T-helper 2 cell (primary cell): ENCODE measurements at places on chromosomes 2 and 18.

GRCh38 chr2:158578703-158579330 is 122.1 kb downstream of the PKP4 start:
- no peak for DNase-seq

DNA sequence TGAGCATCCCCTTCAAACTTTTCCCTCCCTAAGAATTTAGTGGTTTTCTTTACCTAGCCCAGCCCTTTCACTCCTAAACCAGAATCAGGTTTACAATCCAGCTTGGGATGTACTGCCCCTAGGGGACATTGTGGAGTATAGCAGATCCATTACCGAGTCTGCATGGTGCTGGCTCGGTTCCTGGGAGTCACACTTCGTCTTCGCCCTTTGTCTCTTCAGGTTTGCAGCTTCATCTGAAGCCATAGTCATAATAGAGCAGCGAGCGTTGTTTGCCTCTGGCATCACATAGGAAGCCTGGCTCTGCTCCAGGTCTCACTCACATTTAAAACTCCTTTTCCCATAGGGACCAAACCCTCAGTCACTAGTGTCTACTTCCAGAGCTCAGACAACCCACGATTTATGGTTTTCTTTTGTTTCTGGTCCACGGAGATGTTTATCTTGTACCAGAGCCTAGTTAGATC is 16.8 kb upstream of the LYPD6 start:
- DNase-seq, result no peak

- no peak for DNase-seq
These were observed 77.6 kb downstream of the EDAR start for GRCh38 chr2:108911401-108911800.

DNA sequence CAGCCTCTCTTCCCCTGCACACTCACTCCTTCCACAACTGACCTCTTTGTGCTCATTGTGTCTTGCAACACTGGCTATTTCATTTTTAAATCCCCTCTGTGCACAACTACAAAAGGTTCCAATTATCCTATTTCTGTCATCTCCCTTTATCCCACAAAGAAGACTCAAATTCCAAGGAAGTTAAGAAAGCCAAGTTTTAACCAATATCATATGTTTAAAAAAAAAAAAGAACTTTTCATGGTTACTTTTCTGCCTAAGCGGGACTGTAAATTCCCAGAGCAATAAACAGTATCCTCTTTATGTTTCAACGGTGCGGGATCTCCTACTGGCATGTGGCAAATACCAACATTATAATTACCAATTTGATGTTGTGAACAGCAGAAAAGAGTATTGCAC is 83.8 kb downstream of the DOCK10 start:
- no peak for DNase-seq

- no peak for DNase-seq
These were observed 22.1 kb upstream of the TNS1 start for GRCh38 chr2:218024871-218025270.

- no peak for DNase-seq
These were observed 49.8 kb downstream of the E2F6 start for GRCh38 chr2:11416186-11416585.
